ENCODE measurements at places on chromosomes 4 and X. TPM values are rescaled to one million over a fixed set of nuclear protein-coding genes. Genes with fewer than 3 reads are reported as not detected.

Gene PLXNB3
- total RNA-seq = 23.6 TPM

Gene MAGEA2
- total RNA-seq = 0.24 TPM

Gene SGMS2
- total RNA-seq = 84.0 TPM

DNA sequence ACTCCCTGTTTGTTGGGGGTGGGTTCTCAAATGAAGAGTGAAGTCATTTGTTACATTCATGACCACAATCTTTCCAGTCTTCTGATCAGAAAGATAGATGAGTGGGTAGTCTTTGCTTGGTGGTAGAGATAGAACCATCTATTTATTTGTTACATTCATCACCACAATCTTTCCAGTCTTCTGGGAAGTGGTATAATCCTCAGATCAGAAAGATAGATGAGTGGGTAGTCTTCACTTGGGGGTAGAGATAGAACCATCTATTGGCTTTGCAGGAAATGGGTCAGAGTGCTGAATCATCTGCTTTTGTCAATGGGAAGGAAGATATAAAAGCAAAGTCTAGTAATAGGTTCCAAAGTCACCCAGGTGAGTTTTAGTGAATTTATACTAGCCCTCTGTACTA, 64.2 kb upstream of the EPGN start:
- DNase-seq = no peak

GRCh38 chr4:19304028-19304427, 947.7 kb upstream of the SLIT2 start:
- DNase-seq = no peak

DNA sequence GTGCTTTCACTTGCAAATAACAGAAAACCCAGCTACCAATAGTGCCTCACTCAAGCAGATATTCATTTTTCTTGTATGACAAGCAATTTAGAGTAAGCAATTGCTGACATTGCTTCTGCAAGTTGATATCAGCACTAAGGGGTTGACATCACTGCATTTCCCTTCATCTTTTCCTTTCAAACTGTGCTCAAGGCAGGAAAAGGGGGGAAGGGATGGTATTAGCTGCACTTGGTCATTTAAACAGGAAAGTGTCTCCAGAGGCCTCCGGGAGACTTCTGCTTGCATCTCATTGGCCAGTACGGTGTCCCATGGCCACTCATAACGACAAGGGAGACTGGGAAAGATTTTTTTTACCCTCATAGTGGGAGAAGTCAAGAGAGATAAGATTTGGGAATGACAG, 65.5 kb upstream of the FGG start:
- no peak for DNase-seq

DNA sequence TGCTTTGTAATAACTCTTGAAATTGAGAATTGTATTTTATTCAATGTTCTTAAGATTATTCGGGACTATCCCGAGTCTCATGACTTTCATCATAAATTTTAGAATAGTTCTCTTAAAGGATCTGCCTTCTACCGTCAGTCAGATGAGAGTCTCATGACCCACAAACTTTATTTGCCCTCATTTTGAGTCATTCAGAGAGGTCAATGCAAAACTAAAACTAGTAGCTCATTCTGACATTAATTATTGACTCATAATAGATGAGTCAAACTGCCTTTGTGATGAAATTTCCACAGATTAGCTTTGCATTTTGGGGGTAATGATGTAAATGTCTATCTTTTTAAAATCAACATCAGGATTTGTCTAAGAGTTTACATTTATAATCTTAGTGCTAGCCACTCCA, 1527.3 kb downstream of the TECRL start:
- no peak for DNase-seq

DNA sequence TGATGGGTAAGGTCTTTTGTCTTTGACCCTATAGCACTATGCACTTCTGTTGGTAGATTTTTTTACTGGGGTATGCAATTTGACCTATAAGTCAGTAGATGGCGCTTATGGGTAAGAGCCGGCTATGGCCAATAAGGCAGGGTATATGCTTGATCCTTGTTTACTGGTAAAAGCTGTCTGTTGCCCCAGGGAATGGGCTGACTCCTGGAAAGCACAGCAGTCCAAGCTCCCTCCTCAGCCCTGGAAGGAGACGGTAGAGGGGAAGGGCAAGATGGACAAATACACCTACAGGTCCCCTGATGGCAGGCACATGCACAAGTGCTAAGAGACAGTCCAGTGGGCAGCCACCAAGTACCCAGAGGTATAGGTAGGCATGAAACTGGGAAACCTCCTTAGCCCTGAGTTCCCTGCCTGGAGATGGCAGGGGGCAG, 63.7 kb downstream of the ADAMTS3 start:
- DNase-seq = peak; percentile 23

GRCh38 chrX:134741746-134742145, 83.5 kb upstream of the PLAC1 start:
- DNase-seq = no peak

GRCh38 chr4:104532677-104533076, 38.0 kb upstream of the CXXC4 start:
- no peak for DNase-seq

DNA sequence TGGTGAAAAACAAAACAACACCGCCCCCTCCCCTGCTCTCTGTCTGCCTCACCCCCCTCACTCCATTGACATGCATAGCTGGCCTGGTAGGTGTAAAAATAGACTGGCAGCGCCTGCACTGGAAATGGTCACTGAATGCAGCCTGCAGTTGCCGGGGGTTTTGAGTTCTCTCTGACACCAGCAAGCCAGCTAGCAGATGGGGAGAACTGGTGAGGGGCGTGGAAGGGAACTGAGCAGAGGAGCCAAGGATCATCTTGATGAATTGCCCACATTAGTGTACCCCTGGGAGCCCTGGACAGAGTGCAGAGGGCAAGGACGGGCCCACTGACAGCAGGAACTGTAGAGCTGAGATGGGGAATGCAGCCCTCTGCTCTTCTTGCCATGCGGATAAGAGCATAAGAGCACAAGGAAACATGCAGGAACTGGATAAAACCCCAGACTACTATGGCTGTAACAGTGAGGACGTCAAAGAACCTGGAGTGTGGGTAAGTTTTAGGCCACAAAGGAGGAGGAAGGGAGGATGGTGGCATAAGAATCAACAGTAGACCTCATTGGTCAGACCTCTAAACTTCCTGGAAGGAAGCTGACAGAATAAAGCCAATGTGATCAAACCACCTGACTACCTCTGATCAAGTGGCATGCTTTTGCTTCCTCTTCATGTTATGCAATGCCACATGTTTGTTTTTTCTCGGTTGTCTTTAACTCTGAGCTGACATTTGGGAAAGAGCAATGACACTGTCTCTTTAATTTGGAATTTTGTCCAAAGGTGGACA, 96.3 kb downstream of the ANK2 start:
- DNase-seq = no peak

DNA sequence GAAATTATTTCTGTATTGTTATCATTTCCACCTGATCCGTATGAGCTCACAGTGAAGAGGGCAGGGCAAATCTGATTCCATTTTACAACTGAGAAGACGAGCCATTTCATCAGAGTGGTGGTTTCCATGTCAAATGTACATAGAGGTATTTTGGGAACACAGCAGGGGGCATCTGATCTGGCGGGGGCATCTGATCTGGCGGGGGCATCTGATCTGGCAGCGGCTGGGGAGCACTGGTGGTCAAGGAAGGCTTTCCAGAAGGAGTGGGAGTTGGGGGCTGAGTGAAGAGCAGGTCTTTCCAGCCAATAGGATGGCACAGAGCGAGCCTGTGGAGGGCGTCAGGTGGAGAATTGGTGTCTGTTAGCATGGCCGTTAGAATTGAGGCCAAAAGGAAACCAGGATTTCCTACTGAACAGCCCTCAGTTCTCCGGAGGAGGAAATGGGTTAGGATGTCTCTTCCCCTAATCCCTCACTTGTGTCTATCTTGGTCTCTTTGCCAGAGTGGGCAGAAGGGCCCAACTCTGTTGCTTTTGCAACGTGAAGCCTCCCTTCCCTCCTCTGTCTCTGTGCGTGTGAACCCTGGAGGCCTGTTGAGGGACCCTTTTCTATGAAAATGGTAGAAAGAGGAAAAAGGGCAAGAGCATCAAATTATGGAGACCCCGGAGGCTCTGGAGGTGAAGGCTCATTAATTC, 41.3 kb downstream of the RHOH start:
- no peak for DNase-seq

- DNase-seq = peak; percentile 63
Measured at GRCh38 chrX:151697522-151697921, 2.3 kb downstream of the PRRG3 start.

DNA sequence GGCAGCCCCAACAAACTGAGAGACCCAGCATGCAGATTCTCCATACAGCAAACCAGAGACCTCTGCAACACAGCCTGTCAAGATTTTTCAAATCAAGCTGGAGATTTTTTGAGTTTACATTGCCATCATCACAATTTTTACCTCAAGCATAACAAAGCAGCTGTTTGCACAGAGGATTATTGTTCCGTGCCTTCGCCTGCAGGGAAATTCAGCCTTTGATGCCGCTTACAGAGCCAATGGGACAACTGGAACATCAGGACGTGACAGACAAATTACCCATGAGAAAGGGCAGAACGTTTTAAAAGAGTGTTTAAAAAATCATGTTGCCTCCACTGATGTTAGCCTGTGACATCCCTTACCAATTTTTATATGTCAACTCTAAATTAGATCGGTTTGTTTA, 363.7 kb downstream of the FBXW7 start:
- DNase-seq = no peak
